ENCODE measurements at places on chromosomes 3 and 15. TPM values are rescaled to one million over a fixed set of nuclear protein-coding genes. Genes with fewer than 3 reads are reported as not detected.

GRCh38 chr3:139281096-139281495 is 62.7 kb upstream of the MRPS22 start:
- no peak for DNase-seq
- H3K27me3 ChIP-seq = no peaks in the 10 kb centered on the region
- no peak overlapping the region for H3K4me3 ChIP-seq
- H3K36me3 ChIP-seq = no peaks in the 10 kb centered on the region
- no peak overlapping the region for H3K27ac ChIP-seq
- H3K4me1 ChIP-seq = no peaks in the 10 kb centered on the region

GRCh38 chr3:9500108-9501050 is 53.2 kb downstream of the LHFPL4 start:
- H3K36me3 ChIP-seq = no peaks in the 10 kb centered on the region
- H3K4me3 ChIP-seq = peak overlapping the region; percentile 77
- H3K27me3 ChIP-seq = peaks cover 21% of the 10 kb centered on the region
- H3K27ac ChIP-seq = no peak overlapping the region
- peak; percentile 98 for DNase-seq

DNA sequence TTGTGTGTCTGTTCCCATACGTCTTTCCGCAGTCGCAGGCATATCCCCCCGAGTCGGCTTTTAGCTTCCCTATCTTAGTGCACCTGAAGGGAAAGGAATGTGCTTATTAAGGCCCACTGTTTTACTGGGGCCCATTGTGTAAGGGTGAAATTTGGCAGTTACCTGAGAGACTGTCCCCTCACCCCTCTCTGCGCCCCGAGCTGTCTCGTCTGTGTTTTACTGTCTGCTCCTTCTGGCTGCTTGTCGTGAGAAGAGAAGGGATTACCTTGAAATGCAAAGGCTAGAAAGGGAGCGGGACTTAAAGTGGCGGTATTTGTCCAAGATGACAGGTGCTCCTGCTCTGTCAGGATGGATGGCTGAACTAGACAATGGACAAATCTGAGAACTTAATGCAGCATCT is 233.0 kb upstream of the POU1F1 start:
- H3K27me3 ChIP-seq = no peaks in the 10 kb centered on the region
- no peaks in the 10 kb centered on the region for H3K36me3 ChIP-seq
- DNase-seq = peak; percentile 55
- H3K27ac ChIP-seq = no peak overlapping the region
- H3K4me1 ChIP-seq = no peaks in the 10 kb centered on the region

DNA sequence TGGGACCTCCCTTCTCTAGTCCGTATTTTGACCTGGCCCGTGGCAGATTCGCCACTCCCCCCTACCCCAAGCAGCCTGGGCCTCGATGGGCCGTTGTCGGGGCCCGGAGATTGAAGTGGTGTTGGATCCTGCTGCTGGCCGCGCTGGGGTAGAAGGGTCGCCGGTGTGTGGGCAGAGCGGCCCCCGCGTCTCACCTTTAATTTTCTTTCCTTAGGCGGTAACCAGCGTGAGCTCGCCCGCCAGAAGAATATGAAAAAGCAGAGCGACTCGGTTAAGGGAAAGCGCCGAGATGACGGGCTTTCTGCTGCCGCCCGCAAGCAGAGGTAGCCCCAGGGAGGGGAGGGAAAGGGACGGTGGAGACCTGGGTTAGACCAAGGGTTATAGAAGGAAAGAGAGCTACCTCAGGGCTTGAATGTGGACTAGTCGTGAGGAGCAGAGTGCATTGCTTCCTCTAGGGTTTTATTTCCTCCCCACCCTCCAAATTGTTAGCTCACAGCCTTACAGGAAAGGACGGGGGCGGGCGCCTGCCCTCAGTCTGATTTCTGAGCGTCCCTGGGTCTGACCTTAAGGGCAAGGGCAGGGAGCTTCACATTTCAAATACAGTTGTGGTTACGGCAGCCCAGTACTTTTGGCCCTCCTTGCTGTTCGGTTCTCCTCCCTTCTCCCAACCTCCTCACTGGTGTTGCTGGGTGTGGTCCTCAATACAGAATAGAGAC is 799 bp downstream of the SERF2 start:
- H3K36me3 ChIP-seq = peaks cover 40% of the 10 kb centered on the region
- no peak for DNase-seq
- H3K27ac ChIP-seq = peak overlapping the region; percentile 79
- peaks cover 15% of the 10 kb centered on the region for H3K4me1 ChIP-seq
- peak overlapping the region; percentile 96 for H3K4me3 ChIP-seq
- no peaks in the 10 kb centered on the region for H3K27me3 ChIP-seq

- no peaks in the 10 kb centered on the region for H3K4me1 ChIP-seq
- no peaks in the 10 kb centered on the region for H3K27me3 ChIP-seq
- no peak overlapping the region for H3K27ac ChIP-seq
- no peak overlapping the region for H3K4me3 ChIP-seq
- DNase-seq = no peak
- no peaks in the 10 kb centered on the region for H3K36me3 ChIP-seq
These were observed 21.8 kb upstream of the SIAH2 start for GRCh38 chr3:150784747-150785125.

The SHF gene
- 32.5 TPM for total RNA-seq

The CDHR4 gene
- total RNA-seq = not detected

DNA sequence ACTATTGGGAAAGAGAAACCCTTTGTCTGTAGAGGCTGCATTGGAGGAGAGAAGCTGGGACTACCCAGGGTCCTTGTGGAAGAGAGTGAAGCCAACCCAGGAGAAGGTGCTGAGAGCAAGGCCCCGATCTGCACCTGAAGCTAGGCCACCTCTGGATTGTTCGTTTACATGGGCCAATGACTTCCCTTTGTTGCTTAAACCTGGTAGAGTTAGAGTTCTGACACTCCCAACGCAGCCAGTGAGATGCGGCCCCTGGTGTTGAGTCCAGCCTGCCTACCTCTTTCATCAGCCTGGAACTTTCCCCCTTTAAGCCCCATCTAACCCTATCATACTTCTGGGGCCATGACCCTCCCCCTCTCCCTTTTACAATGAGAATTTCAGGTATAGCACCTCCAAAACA is 30.8 kb downstream of the CCDC13 start:
- no peak overlapping the region for H3K27ac ChIP-seq
- no peaks in the 10 kb centered on the region for H3K36me3 ChIP-seq
- peak; percentile 32 for DNase-seq
- no peaks in the 10 kb centered on the region for H3K27me3 ChIP-seq
- no peak overlapping the region for H3K4me3 ChIP-seq

The LRTM1 gene
- total RNA-seq = not detected

- no peaks in the 10 kb centered on the region for H3K36me3 ChIP-seq
- H3K27me3 ChIP-seq = peaks cover 69% of the 10 kb centered on the region
- H3K27ac ChIP-seq = no peak overlapping the region
- DNase-seq = no peak
These were observed 2.1 kb upstream of the PPM1L start for GRCh38 chr3:160753953-160754352.

GRCh38 chr3:131349946-131350347 is 31.6 kb upstream of the NUDT16 start:
- DNase-seq = no peak
- no peaks in the 10 kb centered on the region for H3K36me3 ChIP-seq
- no peaks in the 10 kb centered on the region for H3K27me3 ChIP-seq
- no peak overlapping the region for H3K27ac ChIP-seq
- H3K4me1 ChIP-seq = no peaks in the 10 kb centered on the region

The ACAD9 gene
- 38.1 TPM for total RNA-seq

GRCh38 chr3:85864896-85865295 is 906.1 kb downstream of the CADM2 start:
- no peaks in the 10 kb centered on the region for H3K27me3 ChIP-seq
- H3K36me3 ChIP-seq = no peaks in the 10 kb centered on the region
- no peak overlapping the region for H3K4me3 ChIP-seq

All from endodermal cell (in vitro differentiated cells).